ENCODE measurements at places on chromosomes 7 and 10. TPM values are rescaled to one million over a fixed set of nuclear protein-coding genes. Genes with fewer than 3 reads are reported as not detected.

OR2A12 gene
- not detected for total RNA-seq

SPDYE18 gene
- total RNA-seq = 0.28 TPM

GPR26 gene
- total RNA-seq = not detected

SMKR1 gene
- total RNA-seq = 0.28 TPM

SEMA3C gene
- 22.5 TPM for total RNA-seq

INA gene
- 0.18 TPM for total RNA-seq

STAG3 gene
- 0.09 TPM for total RNA-seq

POLR2J gene
- 29.0 TPM for total RNA-seq

LRRTM3 gene
- total RNA-seq = not detected

CFAP46 gene
- total RNA-seq = 2.3 TPM

TUBB8 gene
- not detected for total RNA-seq

COL28A1 gene
- total RNA-seq = not detected

KCND2 gene
- not detected for total RNA-seq

TAS2R4 gene
- total RNA-seq = 0.90 TPM

POLR1F gene
- total RNA-seq = 21.6 TPM

TMEM196 gene
- not detected for total RNA-seq

CEP55 gene
- total RNA-seq = 42.4 TPM

TAS2R5 gene
- 0.94 TPM for total RNA-seq

ARMC10 gene
- 34.2 TPM for total RNA-seq

FOXI2 gene
- not detected for total RNA-seq

INMT gene
- 0.28 TPM for total RNA-seq

FEZF1 gene
- total RNA-seq = not detected

CYP2C8 gene
- not detected for total RNA-seq

GHRHR gene
- 0.27 TPM for total RNA-seq

MRLN gene
- not detected for total RNA-seq

STMP1 gene
- total RNA-seq = 9.3 TPM

HMX3 gene
- total RNA-seq = not detected
